ENCODE measurements at places on chromosomes 7 and 10. TPM values are rescaled to one million over a fixed set of nuclear protein-coding genes. Genes with fewer than 3 reads are reported as not detected.

AS3MT gene
- total RNA-seq: 6.2 TPM

GRCh38 chr7:104981672-104982037 is 32.4 kb upstream of the KMT2E start:
- no peak for DNase-seq

METTL27 gene
- total RNA-seq: 8.7 TPM

- DNase-seq: no peak
Observed at GRCh38 chr10:127215866-127216265, 19.5 kb upstream of the INSYN2A start.

DNA sequence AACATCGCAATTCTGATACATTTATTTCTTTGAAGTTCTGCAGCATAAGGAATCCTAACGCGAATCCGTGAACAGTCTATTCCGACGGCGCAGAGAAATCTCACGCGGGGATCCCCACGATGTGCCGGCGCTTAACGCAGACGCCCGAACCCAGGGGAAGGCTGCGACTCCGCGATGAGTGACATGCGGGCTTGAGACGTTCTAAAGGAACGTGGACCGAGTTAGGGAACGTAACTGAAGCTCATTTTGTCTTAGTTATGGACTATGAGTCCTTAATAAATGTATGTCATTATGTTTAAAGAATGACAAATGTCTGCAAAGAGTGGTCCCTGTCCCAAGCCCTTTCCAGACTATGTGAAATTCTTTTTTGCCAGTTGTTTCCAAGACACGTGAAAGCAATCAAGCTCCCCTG is 995 bp upstream of the PARD3 start:
- DNase-seq: no peak

- no peak for DNase-seq
Observed at GRCh38 chr7:30790356-30790755, 19.1 kb downstream of the MINDY4 start.

UPK3B gene
- 0.88 TPM for total RNA-seq

GRCh38 chr10:80739963-80740715 is 202.4 kb downstream of the SH2D4B start:
- DNase-seq: no peak

SFTPA2 gene
- not detected for total RNA-seq

TMEM236 gene
- under 0.01 TPM for total RNA-seq

TMEM254 gene
- total RNA-seq: 8.7 TPM

EN2 gene
- total RNA-seq: under 0.01 TPM

GRCh38 chr7:81562581-81562980 is 207.3 kb downstream of the HGF start:
- DNase-seq: no peak

DNA sequence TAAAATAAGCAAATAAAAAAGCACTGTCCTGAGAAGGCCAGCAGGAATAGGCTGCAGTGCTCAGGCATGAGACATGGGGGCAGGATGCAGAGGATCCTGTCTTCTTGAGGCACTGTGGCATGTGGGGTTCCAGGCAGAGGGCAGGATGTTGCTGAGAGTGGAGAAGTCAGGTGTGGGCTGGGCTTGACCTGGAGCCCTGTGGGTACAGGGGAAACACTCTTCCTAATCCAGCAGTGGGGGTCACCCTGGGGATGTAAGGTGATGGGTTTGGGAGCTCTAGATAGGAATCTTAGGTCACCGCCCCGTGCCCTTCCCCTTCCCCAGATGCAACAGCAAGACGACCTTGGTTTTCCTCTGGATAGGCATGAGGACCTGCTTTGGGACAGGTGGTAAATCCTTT is 13.6 kb downstream of the SUMF2 start:
- no peak for DNase-seq

DNA sequence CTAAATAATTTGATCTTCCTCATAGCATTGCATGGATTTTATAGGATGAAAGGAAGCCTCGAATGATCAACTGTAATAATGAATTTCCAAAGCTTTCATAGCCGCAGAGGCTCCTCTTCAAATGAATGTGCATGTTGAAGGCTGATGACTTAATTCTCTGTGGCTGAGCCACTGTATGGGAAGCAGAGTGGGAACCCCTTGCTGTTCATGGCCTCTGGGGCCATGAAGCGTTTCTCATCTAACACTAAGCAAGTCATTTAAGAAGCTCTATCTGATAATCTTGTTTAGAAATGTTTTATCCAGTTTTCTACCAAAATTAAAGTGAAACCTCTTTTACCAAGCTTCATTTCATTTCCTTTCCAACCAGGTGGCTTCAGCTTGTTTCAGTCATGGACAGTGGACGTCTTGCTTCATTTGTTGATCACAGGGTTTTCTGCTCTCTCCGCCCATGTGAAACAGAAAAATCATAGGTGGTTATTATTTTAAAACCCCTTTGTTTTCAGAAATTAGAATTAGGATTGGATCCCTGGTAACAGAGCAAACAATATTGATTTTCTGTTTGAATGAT is 10.3 kb upstream of the ADARB2 start:
- no peak for DNase-seq

DNA sequence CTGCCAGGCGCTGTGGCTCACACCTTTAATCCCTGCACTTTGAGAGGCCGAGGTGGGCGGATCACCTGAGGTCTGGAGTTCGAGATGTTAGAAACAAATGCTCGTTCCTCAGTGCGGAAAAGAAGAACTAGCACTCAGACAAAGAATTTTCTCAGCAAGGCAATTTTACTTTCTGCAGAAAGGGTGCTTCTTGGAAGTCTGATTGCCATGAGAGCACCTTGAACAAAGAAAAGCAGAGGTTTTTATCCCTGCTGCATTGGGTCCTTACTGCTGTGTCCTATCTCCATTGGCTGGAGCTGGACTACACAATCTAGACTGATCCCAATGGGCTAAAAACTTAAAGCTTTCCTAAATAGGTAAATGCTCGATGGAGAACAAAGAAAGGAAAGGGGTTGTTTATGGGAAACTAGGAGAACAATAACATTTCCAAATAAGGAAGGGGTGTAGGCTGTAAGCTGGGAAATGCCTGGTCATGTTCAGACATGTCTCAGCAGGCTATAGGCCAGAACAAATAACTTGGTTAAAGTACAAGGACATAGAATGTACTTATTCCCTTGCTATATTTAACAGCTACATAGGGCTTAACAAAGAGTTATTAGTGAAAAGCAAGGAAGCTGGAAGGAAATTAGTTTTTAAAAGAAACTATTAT is 26.1 kb upstream of the ACTR3B start:
- DNase-seq: peak; percentile 44

RPEL1 gene
- total RNA-seq: 0.29 TPM

FBXW4 gene
- 40.2 TPM for total RNA-seq

PAX4 gene
- not detected for total RNA-seq

- no peak for DNase-seq
Observed at GRCh38 chr7:142669074-142669654, 80.1 kb upstream of the PRSS1 start.

GRCh38 chr10:114632869-114633715 is 25.0 kb downstream of the ABLIM1 start:
- peak; percentile 93 for DNase-seq

GRCh38 chr10:47121336-47121735 is 178.7 kb upstream of the GDF10 start:
- no peak for DNase-seq

ANKRD22 gene
- total RNA-seq: under 0.01 TPM

PHKG1 gene
- total RNA-seq: 1.8 TPM

DNA sequence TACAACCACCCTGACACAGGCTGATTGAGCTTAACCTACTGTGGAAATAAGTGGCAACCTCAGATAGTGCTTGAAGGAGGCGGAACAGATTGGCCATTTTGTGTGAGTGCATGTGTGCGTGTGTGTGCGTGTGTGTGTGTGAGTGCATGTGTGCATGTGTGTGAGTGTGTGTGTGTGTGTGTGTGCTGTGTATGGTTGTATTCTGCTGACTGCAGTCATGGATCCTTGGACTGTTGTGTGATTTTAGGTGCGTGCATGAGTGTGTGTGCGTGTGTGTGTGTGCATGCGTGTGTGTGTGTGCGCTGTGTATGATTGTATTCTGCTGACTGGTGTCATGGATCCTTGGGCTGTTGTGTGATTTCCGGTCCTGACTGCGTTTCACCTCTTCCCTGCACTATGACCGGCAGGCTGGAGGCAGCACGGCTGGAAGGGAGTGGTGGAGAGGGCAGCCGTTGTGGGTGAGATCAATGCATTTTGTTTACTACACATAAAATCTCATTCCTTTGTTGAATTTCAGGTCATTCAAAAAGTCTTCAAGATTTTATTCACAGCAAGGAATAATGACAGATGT is 6.3 kb downstream of the IQCE start:
- DNase-seq: peak; percentile 44

DNA sequence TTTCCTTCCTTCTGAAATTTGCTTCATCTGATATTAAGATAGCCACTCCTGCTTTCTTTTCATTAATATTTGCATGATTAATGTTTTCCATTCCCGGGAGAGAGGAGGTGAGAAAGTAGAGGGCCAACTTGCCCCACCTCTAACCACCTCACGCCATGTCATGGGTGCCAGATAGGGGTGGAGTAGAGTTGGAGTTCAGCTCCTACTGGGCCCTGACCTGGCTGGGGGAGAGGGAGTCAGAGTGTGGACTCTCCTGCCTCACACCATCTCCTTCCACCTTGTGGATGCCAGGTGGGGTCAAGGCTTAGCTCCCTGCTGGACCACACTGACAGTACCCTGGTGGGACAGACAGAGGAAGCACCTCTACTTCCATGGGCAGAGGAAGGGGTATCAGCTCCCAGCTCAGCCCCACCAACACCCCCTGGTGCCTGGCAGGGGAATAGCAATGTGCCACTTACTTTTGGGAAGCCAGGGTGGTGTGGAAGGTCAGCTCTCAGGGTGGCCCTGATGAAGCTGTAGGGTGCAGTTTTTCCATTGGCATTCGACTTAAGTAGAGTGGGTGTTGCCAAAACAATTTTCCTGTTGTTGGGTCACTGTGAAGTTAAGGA is 28.0 kb downstream of the CHST12 start:
- peak; percentile 76 for DNase-seq
